Tracheal epithelial cell (primary cell): ENCODE measurements at places on chromosomes 2 and 18. TPM values are rescaled to one million over a fixed set of nuclear protein-coding genes. Genes with fewer than 3 reads are reported as not detected.

REG3G gene
- not detected in 2 replicates for total RNA-seq

AQP12B gene
- not detected in 2 replicates for total RNA-seq

TEX44 gene
- total RNA-seq = not detected in 2 replicates

PPIG gene
- total RNA-seq = 19.0 and 19.8 TPM in 2 replicates

DPY30 gene
- 65.4 and 72.3 TPM in 2 replicates for total RNA-seq

MYCN gene
- not detected in 2 replicates for total RNA-seq

GRP gene
- total RNA-seq = not detected in 2 replicates

ZC3H6 gene
- total RNA-seq = 1.9 and 9.8 TPM in 2 replicates

RGPD8 gene
- 5.5 and 8.0 TPM in 2 replicates for total RNA-seq

FLACC1 gene
- total RNA-seq = not detected in 2 replicates
